ENCODE measurements at places on chromosomes 6 and 20. TPM values are rescaled to one million over a fixed set of nuclear protein-coding genes. Genes with fewer than 3 reads are reported as not detected.
A peak's percentile ranks its signal among the peaks of the same experiment; 100 is the strongest.

LAMA2 gene
- 0.53 TPM for total RNA-seq

TRMT6 gene
- 17.0 TPM for total RNA-seq

TMEM239 gene
- not detected for total RNA-seq

ECHDC1 gene
- total RNA-seq, result 35.5 TPM

DNA sequence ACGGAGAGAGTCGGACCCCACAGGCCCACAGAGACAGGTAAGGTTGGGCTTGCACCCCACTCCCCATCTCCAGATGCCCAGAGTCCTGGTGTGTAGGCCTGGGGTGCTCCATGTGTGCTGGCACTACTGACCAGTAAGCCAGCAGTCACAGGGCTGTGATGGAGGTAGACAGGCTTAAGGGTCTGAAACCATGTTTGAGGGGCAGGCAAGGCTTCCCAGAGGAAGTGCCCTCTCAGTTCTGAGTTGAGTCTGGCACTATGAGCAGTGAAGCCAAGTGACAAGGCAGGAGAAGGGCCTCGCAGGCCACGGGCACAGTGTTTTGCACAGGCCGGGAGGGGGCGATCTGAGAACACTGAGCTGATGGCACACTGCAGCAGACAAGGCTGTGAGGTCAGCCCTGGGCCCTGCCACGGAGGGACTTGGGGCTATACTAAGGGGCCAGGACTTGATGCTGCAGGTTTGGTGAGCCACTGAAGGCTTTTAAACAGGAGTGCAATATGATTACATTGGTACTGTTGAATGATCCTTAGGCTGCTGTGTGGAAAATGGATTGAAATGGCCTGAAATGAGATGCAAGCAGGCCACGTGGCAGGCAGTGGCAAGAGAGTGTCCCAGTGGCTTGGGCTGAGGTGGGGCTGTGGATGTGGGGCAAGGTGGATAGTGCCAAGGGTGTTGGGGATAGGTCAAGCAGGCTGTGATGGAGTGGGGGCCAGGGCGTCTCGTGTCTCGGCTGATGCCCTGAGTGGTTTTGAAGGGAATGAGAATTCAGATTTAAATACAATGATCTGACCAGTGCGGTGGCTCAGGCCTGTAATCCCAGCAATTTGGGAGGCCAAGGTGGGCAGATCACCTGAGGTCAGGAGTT is 20.3 kb downstream of the TTBK1 start:
- DNase-seq, result peak; percentile 82

DNA sequence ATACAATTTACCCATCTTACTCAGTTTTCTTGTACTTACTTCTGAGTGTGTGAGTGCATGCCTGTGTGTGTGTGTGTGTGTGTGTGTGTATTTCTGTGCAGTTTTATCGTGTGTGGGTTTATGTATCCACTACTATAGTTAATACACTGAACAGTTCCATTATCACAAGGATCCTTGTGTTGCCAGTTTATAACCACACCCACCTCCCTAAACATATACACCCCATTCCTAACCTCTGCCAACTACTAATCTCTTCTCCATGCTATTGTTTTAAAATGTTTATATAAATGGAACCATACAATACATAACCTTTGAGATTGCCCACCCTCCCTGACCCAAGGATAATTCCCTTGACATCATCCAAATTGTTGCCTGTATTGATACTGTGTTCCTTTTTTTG is 18.7 kb downstream of the POFUT1 start:
- no peak for DNase-seq

DNA sequence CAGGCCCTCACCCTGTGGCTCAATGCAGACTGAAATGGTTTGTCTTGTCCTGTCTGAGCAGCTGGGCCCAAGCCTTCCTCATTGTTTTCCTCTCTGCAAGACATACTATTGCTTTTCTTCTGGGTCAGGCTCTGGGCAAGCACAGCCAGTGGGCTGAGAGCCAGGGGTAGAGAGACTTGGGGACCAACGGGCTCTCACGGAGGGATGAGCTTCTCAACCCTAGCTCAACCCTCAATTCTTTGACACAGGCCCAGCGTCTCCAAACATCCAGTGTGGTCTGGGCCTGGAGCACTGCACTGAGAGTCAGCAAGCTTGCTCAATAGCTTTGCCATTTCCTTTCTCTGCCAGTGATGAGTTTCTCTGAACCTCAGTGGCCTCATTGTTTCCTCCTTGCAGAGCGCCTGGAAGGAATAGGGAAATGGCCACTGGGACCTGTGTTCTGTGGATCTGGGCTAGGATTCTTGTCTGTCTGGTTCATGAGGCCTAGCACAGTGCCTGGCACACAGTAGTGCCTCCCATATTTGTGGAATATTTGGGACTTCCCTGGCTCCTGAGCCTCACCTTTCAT is 9.3 kb downstream of the ANGPT4 start:
- DNase-seq, result no peak

GRCh38 chr6:119137194-119138072 is 59.0 kb upstream of the FAM184A start:
- no peak for DNase-seq

DNA sequence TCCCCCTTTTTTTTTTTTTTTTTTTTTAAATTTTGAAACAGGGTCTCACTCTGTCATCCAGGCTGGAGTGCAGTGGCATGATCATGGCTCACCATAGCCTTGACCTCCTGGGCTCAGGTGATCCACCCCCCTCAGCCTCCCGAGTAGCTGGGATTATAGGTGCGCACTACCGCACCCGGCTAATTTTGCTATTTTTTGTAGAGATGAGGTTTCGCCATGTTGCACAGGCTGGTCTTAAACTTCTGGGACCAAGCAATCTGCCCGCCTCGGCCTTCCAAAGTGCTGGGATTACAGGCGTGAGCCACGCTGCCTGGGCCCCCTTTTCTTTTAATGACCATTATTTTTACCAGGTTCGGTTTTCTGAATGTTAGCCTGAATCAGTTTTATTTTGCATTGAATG is 5.0 kb upstream of the FAM209A start:
- no peak for DNase-seq

DNA sequence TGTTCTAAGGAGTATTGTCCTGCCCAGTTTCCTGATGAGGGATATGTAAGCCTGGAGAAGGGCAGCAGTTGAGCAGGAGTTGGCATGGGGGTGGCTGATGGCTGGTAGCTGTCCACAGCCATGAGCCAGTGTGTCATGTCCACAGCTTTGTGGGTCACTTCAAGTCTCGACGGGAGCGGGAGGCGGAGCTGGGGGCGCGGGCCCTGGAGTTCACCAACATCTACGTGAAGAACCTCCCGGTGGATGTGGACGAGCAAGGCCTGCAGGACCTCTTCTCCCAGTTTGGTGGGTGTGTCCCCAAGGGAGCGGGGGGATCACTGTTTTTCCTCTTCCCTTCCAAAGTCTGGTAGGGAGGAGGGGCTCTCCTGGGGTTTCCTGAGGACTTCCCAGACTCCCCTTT is 8.9 kb downstream of the PABPC1L start:
- no peak for DNase-seq

DNA sequence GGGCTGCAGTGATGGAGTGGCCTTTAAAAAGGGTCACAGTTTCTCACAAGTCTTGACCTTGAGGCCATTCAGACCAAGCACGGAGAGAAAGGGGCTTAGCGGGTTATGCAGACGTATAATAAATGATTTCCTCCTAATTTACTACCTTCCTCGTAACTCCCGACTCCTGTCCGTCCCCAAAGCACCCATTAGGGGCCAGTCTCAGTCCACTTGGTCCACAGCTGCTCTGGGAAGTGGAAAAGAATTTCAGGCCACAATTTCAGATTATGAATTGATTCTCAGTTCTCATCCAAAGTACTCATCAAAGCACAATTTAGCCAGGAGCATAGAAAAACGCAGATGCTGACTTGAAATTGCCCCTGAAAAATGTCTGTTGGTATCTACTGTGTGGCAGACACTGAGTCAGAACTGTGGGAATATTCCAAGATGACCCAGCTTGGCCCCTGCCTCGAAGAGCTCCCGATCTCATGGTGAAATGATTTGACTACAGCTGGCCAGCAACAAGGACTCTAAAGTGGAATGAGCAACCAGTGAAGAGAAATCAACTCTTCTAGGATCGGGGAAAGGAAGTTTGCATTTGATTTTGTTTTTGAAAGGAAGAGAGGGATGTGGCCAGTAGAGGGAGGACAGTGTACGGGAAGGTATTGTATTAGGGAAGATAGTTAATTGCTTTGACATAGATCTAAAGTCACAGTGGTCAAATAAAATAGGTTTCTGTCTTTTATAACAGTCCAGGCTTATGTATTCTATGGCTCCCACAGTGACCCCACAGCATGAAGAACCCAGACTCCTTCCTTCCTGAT is 15.2 kb upstream of the STK35 start:
- no peak for DNase-seq
